ENCODE measurements at places on chromosomes 2 and 18.
A peak's percentile ranks its signal among the peaks of the same experiment; 100 is the strongest.

DNA sequence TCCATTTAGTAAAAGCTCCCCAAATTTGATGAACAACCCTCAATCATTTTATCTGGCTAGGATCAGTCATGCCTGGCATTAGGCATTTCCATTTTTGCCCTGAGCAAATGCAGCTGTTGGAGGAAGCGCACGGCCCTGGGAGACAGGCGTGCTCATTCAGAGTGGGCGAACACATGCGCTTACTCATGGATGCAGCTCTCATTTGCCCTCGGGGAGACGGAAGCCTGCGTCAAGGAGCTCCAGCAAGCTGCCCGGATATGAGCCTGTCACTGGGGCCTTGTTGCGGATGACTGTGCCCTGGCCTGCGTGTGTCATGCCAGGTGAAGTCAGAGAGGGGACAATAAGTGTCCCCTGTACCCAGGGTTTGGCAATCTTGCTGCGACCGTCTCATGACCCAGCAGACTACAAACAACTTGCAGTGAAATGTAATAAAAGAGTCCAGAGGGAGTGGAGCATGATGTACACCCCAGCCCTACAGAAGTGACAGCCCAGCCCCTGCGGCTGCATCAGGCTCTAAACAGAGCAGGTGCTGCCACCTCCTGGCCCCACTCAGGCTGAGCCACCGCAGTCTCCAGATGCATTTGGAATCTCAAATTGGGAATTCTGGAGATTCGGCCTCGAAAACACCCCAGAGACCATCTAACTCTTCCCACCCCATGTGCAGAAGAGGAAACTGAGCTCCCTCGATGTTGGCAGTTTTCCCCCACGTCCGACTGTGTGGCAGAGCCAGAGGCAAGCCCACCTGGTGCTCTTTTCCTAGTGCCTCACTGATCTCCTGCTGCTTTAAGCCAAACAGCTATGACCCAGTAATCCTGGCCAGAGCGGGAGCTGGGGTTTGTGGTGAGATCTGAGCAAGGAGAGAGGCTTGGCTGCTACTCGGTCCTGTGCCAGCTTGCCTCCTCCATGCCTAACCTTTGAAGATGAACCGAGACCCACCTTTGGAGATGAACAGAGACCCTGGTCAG, 105.0 kb upstream of the ALK start:
- peak; percentile 35 for DNase-seq

- no peak for DNase-seq
These were observed 21.6 kb downstream of the TSN start for GRCh38 chr2:121776885-121777698.

GRCh38 chr2:98468621-98469236, 24.1 kb downstream of the INPP4A start:
- no peak for DNase-seq

GRCh38 chr2:109009920-109010610, 21.0 kb upstream of the EDAR start:
- DNase-seq, result no peak

DNA sequence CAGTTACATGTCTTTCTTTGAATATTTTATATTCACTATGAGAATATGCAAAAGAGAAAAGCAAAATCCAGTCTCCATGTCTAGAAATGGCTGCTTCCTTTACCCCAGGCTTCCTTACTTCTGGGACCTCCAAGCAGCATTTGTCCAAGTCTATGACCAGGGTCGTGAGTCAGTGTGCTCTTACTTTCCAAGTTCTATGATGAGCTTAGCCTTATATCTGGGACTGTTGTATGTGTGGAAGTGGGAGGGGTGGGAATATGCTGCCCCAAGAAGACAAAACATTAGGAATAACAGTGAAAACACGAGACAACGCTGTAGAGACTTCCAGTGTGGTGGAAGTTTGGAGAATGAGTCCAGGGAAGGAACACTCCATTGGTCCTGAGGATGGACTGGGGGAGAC, 21.2 kb upstream of the CHRNA1 start:
- no peak for DNase-seq

- no peak for DNase-seq
These were observed 19.3 kb upstream of the MGAT5 start for GRCh38 chr2:134234535-134234934.

DNA sequence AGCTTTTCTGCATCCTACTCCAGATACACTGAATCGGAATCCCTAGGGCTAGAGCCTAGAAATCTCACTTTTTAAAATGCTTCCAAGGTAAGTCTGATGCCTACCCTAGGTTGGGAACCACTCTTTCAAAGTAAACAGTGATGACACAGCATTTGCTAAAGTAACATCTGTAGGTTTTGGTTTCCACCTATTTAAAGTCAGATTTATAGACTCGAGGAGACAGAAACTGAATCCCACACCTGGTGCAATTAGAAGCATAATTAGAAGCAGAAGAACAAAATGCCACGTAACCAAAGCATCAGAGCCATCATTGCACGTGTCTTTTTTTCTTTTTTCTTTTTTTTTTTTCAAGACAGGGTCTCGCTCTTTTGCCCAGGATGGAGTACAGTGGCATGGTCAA, 40.9 kb downstream of the PDK1 start:
- DNase-seq, result no peak

GRCh38 chr2:38523728-38524437, 78.8 kb downstream of the HNRNPLL start:
- no peak for DNase-seq

- no peak for DNase-seq
These were observed 36.5 kb downstream of the RHOB start for GRCh38 chr2:20483194-20483895.

DNA sequence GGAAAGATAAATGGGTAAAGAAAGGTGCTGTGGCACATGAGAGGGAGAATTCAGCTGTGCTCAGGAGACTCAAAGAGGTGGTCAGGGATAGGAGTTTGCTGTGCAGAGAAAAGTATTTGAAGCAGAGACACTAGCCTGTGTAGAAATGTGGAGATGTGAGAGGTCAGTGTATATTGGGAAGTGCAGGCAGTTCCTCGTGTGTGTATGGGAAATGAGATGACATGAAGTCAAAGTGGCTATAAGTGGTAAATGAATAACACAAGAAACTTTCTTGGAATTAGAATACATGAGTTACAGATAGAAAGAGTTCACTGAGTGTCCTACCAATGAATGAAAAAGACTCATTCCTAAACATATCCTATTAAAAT, 11.6 kb downstream of the MAP3K20 start:
- DNase-seq, result no peak

GRCh38 chr2:119106301-119106897, 52.2 kb downstream of the C1QL2 start:
- peak; percentile 71 for DNase-seq

DNA sequence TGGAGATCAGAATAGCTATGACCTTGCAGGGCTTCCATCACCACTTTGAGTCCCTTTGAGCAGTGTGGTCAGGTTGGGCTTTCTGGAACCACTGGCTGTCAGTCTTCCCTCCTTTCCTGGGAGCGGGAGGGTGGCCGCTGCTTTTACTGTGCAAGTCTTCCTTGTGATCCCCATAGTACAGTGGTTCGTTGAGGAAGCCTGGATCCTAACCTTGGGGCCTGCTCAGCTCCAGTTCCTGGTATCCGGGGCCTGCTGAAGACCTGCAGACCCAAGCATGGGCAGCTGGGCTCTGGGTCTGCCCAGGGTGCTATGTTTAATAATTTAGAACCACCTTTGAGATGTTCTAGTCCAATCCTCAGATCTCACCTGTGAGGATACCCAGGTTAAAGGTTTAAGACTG, 104.2 kb downstream of the CLIP4 start:
- DNase-seq, result no peak

DNA sequence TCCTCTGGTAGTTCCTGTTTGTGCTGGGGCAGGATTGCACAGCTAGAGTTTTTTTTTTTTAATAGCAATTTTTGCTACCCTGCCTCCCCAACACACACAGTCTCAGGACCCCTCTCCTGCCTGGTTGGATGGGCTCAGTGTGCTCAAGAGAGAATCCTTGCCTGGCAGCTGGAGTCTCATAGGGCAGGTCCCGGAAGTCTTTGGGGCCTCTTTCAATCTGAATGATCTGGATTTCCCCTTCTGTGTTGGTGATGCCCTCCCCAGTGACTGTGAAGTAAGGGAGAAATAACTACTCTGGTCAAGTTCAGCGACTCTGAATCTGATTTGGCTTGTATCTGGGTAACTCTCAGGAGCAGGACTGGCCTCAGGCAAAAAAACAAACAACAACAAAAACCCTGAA, 220.6 kb upstream of the LRRTM1 start:
- no peak for DNase-seq

GRCh38 chr2:234378440-234378839, 118.4 kb downstream of the ARL4C start:
- DNase-seq, result no peak

DNA sequence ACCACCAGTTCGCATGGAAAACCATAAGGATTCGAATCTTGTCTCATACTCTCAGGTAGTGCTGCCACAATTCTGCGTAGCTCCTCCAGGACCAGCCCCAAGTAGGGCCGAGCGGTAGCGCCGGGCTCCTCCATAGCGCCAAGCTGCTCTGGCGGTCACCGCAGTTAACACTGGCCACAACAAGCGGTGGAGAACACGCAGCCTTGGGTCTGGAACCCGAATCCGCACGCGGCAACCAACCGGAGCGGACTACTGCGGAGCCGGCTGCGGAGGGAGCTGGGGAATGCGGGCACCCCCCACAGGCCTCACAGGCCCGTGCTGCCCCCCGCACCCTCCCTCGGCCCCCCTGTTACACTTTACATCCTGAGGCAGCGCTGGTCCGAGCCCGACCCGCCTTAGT, 531.5 kb downstream of the STK39 start:
- DNase-seq, result no peak

DNA sequence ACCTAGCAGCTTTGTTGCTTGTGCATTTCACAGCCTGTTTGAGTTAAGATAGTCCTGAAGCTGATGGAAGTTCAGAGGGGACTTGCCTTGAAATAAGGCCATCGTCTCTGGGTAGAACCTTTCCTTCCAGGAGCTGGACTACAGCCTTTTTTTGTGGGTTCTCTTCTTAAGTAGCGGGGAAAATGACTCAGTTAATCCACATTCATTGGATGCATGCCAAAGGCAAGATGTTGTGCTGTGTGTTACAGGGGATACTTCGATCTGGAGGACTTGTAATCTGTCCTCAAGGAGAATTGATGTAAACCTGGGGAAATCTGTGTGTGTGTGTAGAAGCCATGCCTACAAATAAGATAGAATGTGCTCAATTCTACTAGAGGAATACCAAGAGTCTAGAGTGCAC, 46.8 kb downstream of the RPIA start:
- no peak for DNase-seq

DNA sequence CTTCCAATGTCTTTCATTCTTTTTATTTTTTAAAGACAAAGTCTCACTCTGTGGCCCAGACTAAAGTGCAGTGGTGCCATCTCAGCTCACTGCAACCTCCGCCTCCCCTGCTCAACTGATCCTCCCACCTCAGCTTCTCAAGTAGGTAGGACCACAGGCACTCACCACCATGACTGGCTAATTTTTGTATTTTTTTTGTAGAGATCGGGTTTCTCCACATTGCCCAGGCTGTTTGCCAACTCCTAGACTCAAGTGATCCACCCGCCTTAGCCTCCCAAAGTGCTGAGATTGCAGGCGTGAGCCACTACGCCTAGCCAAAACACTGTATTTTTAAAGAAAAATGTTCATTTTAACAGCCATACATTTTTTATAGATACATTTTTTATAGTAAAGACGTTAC, 12.7 kb downstream of the GCKR start:
- DNase-seq, result no peak

DNA sequence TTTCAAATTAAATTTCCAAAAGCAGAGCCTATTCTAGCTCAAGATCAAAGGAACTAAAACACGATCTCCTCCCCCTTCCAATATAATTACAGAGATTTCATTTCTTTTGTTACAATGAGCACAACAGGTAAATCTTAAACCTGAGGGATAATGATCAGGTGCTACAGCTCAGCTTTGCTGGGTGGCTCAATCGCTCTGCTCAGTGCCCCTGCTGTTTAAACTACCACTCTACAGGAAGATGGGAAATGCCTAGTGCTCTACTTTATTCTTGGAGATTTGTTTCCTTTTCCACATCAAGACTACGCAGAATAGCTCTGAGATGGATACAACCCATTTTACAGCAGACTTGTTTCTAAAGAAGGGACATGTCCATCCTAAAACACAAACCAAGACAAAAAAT, 162.3 kb downstream of the TCF4 start:
- DNase-seq, result no peak

DNA sequence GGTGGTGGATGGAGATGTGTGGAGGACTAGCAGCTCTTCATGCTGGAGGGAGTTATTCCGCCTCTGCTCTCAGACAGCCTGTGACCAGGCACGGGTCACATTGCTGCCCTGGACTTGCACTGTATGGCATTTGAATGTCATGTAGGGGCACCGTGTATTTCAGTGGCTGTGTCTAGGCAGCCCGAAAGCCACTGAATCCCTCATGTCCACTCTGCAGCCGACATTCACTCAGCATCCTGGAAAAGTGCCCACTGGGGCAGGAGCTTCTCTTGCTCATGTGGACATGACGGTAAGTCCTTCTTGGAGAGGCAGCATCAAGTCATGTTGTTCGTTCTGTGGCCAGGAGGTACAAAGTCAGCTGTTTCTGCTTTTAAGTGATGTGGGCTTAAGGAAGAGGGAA, 127.9 kb downstream of the SH3RF3 start:
- no peak for DNase-seq

- no peak for DNase-seq
These were observed 147.3 kb downstream of the IRS1 start for GRCh38 chr2:226652369-226652768.

DNA sequence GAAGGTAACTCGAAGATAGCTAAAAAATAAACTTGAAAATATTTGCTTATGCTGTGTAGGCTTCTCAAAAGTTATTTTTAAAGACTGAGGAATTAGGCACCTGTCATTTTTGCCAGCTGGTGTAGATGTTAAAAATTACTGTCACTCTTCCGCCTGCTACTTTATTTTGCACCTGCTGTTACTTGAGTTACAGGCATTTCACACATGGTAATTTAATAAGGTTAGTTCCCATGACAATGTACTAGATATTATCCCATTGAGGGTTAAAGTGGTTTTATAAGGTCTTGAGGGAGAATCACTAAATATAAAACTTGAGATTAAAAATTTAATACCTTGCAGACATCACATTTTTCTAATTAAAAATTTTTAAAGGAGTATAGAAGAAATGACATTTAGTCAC, 26.6 kb downstream of the MYL1 start:
- no peak for DNase-seq

GRCh38 chr2:205675861-205676516, 6.3 kb upstream of the NRP2 start:
- DNase-seq, result peak; percentile 59

DNA sequence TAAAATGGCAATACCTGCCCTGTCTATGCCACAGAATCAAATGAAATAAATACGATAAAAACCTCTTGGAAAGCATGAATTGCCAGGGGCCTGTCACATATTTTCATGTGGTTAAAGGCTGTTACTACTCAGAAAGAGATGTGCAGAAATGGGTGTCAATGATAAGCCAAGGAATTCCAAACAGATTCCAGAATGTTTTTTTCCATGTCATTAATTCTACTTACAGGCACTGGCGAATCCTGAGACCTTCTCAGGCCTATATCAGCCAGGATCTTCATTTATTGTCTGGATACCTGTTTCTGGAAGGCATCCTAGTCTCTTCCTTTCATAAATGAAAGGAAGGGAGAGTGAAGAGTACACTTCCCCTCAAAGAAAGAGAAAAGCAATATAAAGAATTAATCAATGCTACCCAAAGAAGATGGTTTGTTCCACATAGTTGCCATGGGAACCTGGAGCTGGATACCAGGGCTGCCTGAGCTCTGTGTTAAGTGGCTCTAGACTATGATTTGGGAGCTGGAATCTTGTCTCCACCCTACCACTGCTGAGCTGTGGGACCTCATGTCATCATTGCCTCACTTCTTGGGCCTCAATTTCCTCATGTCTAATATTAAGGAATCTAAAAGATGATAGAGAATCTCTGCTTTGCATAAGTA, 335.1 kb upstream of the SKOR2 start:
- no peak for DNase-seq

GRCh38 chr2:171551836-171552235, 29.6 kb downstream of the CYBRD1 start:
- no peak for DNase-seq

All from neuronal stem cell (in vitro differentiated cells).